ENCODE measurements at places on chromosomes 7 and 10.

DNA sequence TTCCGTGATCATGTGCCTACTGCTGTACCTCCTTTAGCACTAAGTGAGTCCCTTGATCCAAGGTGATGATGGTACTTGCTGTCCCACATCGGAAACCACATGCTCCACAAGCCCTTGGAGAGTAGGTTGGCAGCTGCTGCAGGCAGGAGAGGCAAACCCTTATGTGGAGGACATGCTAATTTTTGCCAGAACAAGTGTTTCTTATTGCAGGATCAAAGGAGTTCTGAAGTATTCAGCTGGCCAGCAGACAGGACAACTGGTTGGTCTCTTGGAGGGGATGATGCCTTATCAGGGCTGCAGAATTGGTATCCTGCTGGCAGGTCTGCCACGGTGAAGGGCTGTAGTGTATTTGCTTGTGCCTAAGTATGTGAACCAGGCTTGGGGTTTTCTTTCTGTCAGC is 36.8 kb downstream of the NACAD start:
- no peak overlapping the region for H3K27ac ChIP-seq
- no peaks in the 10 kb centered on the region for H3K36me3 ChIP-seq
- no peak overlapping the region for H3K4me3 ChIP-seq
- H3K27me3 ChIP-seq, result no peaks in the 10 kb centered on the region

DNA sequence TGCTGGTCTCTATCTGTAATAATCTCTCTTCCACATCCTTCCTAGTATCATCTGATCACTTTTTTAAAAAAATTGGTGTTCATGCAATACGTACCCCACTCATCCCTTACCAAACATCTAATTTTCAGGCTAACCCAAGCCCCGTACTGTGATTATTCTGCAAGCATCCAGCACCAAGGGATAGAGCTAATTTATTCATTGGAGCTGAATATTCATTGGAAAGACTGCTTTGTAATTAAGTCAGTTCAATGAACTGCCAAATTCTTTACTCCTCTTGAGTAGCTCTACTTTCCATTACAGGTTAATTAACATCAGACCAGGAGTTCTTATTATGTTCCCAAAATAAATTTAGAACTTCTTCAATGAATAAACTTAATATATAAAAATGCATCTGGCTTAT is 66.4 kb upstream of the MRLN start:
- DNase-seq, result no peak

- no peaks in the 10 kb centered on the region for H3K4me1 ChIP-seq
- H3K27ac ChIP-seq, result no peak overlapping the region
- no peak for DNase-seq
- H3K4me3 ChIP-seq, result no peak overlapping the region
- peaks cover 12% of the 10 kb centered on the region for H3K27me3 ChIP-seq
- no peaks in the 10 kb centered on the region for H3K36me3 ChIP-seq
Measured at GRCh38 chr10:22183771-22184461, 33.9 kb downstream of the EBLN1 start.

- no peaks in the 10 kb centered on the region for H3K36me3 ChIP-seq
- no peaks in the 10 kb centered on the region for H3K27me3 ChIP-seq
- DNase-seq, result no peak
- no peak overlapping the region for H3K27ac ChIP-seq
Measured at GRCh38 chr10:23383637-23384036, 39.0 kb upstream of the C10orf67 start.

DNA sequence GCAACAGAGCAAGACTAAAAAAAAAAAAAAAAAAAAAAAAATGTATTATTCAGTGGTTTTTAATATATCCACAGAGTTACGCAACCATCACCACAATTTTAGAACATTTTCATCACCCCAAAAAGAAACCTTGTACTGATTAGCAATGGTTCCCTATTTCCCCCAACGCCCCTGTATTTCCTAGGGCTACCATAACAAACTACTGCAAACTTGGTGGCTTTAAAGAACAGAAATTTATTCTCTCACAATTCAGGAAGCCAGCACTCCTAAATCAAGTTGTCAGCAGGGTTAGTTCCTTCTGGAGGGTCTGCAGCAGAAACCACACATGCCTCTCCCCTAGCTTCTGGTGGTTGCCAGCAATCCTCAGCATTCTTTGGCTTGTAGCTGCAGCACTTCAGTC is 5.9 kb upstream of the NUP42 start:
- no peak overlapping the region for H3K27ac ChIP-seq
- no peaks in the 10 kb centered on the region for H3K36me3 ChIP-seq
- H3K4me1 ChIP-seq, result peaks cover 2% of the 10 kb centered on the region
- H3K27me3 ChIP-seq, result no peaks in the 10 kb centered on the region

DNA sequence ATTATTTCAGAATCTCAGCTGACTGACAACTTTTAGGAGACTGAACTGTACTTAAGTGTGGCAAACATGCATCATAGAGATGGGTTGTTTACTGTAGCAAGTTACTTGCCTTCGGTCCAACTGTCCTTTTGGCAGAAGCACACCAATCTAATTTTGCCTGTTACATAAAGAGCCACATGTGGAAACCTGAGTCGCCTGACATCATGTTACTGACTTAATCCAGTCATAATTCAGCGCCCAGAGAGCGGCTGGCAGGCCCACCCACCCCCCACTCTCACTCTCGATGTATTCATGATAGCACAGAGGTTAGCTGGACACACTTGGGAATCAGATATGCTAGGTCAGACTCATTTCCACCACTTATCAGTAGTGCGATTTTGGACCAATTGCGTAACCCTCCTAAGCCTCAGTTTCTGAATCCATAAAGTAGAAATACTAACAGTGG is 57.3 kb upstream of the CAPZA2 start:
- no peaks in the 10 kb centered on the region for H3K36me3 ChIP-seq
- no peak for DNase-seq
- no peaks in the 10 kb centered on the region for H3K27me3 ChIP-seq
- H3K27ac ChIP-seq, result no peak overlapping the region
- no peaks in the 10 kb centered on the region for H3K4me1 ChIP-seq

- H3K36me3 ChIP-seq, result no peaks in the 10 kb centered on the region
- no peak overlapping the region for H3K4me3 ChIP-seq
- no peak for DNase-seq
- no peaks in the 10 kb centered on the region for H3K4me1 ChIP-seq
Measured at GRCh38 chr7:70512761-70513160, 619.2 kb upstream of the GALNT17 start.

GRCh38 chr10:76265441-76266113 is 834.2 kb downstream of the LRMDA start:
- DNase-seq, result no peak
- no peaks in the 10 kb centered on the region for H3K4me1 ChIP-seq
- no peaks in the 10 kb centered on the region for H3K27me3 ChIP-seq
- H3K4me3 ChIP-seq, result no peak overlapping the region
- H3K27ac ChIP-seq, result no peak overlapping the region

DNA sequence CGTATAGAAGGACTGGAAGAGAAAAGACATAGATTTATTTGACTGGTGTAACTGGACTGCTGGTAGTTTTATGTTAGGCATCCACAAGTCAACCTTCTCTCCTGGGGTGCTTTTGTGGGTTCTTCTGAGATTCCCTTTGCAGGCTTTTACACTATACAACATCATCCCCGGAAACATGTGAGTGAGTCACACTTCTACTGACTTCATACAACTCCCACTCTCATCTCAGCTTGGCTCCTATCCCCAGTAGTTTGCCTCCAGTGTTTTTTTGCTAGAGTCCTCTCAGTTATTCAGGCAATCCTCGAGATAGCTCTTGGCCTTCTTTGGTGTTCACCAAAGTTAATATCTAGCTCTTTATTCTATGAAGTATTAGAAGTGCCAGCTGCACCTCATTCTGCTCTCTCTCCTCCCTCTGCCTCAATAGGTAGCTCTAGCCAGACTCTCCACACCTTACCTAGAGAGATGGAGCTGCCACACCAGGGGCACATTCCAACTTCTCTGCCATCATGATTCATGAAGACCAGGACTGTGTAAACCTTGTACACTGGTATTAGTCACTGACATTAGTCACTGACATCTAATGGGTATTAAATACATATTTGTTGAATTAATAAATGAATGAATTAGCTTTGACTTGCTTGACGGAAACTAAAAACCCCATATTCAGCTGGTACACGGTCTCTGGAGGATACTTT is 281.9 kb downstream of the PPP1R3A start:
- no peak overlapping the region for H3K27ac ChIP-seq
- no peak overlapping the region for H3K4me3 ChIP-seq
- no peak for DNase-seq
- no peaks in the 10 kb centered on the region for H3K27me3 ChIP-seq

DNA sequence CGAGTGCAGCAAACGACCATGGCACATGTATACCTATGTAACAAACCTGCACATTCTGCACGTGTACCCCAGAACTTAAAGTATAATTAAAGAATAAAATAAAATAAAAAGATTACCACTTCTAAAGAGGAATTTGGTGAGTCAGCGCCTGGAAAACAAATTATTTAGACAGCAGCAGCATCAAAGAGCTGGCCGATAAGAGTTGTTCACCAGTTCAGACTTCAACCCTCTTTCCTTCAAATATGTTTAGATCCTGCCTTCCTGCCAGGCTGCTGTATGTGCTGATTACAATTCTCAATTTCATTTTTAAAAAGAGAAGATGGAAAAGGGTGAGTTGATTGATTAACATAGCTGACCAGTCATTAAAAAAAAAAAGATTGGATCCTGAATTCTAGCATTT is 672.0 kb upstream of the NRP1 start:
- DNase-seq, result no peak
- H3K4me1 ChIP-seq, result no peaks in the 10 kb centered on the region
- H3K27ac ChIP-seq, result no peak overlapping the region
- no peak overlapping the region for H3K4me3 ChIP-seq
- H3K36me3 ChIP-seq, result no peaks in the 10 kb centered on the region
- H3K27me3 ChIP-seq, result peaks cover 6% of the 10 kb centered on the region

DNA sequence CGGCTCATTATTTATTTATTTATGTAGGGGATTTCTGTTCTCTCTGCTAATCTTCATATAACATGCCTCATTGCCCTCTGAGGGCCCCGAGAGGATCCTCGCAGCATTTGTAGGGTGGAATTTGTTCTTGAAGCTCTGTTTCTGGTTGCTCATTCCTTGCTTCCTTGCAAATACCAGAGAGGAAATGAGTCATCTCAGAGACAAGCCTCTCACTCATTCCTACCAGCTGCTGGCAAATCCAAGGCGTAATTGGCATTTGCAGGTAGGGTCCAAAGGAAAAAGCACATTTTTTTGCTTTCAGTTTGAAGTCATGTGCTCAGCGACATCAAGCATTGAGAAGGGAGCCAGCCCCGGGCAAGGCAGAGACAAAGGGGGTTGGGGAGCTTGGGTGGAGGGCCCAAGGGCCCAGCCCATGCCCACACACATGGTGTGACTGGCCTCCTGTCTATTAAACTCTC is 501.6 kb downstream of the GALNT17 start:
- no peak for DNase-seq
- H3K4me3 ChIP-seq, result no peak overlapping the region
- H3K36me3 ChIP-seq, result no peaks in the 10 kb centered on the region
- H3K4me1 ChIP-seq, result peaks cover 11% of the 10 kb centered on the region

- no peak overlapping the region for H3K4me3 ChIP-seq
- peak; percentile 35 for DNase-seq
- H3K27ac ChIP-seq, result no peak overlapping the region
- H3K4me1 ChIP-seq, result peaks cover 5% of the 10 kb centered on the region
- H3K36me3 ChIP-seq, result no peaks in the 10 kb centered on the region
- no peaks in the 10 kb centered on the region for H3K27me3 ChIP-seq
Measured at GRCh38 chr7:148242294-148242821, 348.2 kb upstream of the C7orf33 start.

DNA sequence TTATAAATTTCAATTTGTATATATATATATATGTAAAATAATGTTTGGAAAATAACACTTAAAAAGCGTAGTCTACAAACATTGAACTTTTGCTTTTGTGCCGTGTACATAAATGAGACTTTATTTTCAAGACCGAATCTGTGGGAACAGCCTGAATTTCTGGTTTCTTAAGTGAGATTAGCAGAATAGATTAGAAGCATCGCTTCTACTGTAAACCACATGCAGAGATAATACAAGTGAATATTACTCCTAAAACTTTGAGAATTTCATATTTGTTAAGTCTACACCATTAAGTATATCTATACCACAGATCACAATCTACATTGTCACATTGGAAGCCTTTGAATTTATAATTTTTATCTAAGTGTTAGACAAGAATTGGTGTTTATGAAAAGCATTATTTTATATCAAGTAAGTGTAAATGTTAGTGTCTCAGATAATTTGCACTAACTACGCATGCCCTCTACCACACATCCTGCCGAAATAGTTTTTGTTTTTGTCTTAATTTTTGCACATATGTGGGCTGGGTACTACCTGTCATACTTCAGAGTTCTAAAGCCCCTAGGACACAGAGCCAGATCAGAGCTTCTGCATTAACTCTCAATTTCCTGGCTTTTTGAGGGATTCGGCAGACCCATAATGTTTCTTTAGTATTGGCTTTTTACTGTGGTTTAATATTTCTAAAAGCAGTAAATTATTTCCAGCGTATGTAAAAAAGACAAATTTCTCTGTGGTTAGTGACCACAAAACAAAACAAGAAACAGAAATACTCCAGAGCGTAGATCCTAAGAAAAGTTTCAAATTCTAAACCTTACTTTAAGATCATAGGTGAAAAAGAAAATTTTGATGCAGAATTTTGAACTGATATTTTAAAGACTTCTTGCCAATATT is 20.0 kb downstream of the TWIST1 start:
- peaks cover 9% of the 10 kb centered on the region for H3K27me3 ChIP-seq
- H3K36me3 ChIP-seq, result no peaks in the 10 kb centered on the region
- no peaks in the 10 kb centered on the region for H3K4me1 ChIP-seq
- no peak overlapping the region for H3K4me3 ChIP-seq
- DNase-seq, result no peak
- H3K27ac ChIP-seq, result no peak overlapping the region

- DNase-seq, result no peak
- peak overlapping the region; percentile 99 for H3K4me3 ChIP-seq
- H3K27me3 ChIP-seq, result no peaks in the 10 kb centered on the region
- peaks cover 7% of the 10 kb centered on the region for H3K36me3 ChIP-seq
Measured at GRCh38 chr7:143287339-143287934, 714 bp upstream of the CASP2 start.

Measured in adrenal gland (tissue), 19 donors.